Mucosa of gallbladder (tissue), 1 donor: ENCODE measurements at places on chromosomes 12 and 14. TPM values are rescaled to one million over a fixed set of nuclear protein-coding genes. Genes with fewer than 3 reads are reported as not detected.

The EIF4B gene
- total RNA-seq, result 546 TPM

The STON2 gene
- total RNA-seq, result 41.3 TPM

The XRCC3 gene
- total RNA-seq, result 8.5 TPM

The FERMT2 gene
- 125 TPM for total RNA-seq

The IL26 gene
- not detected for total RNA-seq

The ZDHHC22 gene
- 0.09 TPM for total RNA-seq

The P2RX4 gene
- total RNA-seq, result 66.6 TPM

The PTPN21 gene
- 33.7 TPM for total RNA-seq

The KRT77 gene
- not detected for total RNA-seq

The RIMBP2 gene
- 1.3 TPM for total RNA-seq

The DGKA gene
- 50.5 TPM for total RNA-seq

The EGLN3 gene
- 51.5 TPM for total RNA-seq

The DDIT3 gene
- total RNA-seq, result 24.6 TPM

The PIANP gene
- 5.0 TPM for total RNA-seq

The KLHL33 gene
- 0.92 TPM for total RNA-seq

The E2F7 gene
- total RNA-seq, result 0.55 TPM

The BDKRB2 gene
- 14.5 TPM for total RNA-seq

The YLPM1 gene
- 55.4 TPM for total RNA-seq

The KRT79 gene
- total RNA-seq, result not detected

The ST8SIA1 gene
- 2.4 TPM for total RNA-seq

The C12orf60 gene
- 0.43 TPM for total RNA-seq

The BCL11B gene
- total RNA-seq, result 7.9 TPM

The TAS2R9 gene
- not detected for total RNA-seq

The LIN7A gene
- 25.4 TPM for total RNA-seq

The POTEM gene
- total RNA-seq, result not detected

The SRRM4 gene
- 0.03 TPM for total RNA-seq

The OSBPL8 gene
- 62.2 TPM for total RNA-seq

The TAS2R8 gene
- total RNA-seq, result not detected

The CLEC2A gene
- total RNA-seq, result not detected
